ENCODE measurements at places on chromosomes 12 and 14.

- ATAC-seq: no peak
Measured at GRCh38 chr14:99043756-99044155, 228.2 kb downstream of the BCL11B start.

- no peak for ATAC-seq
Measured at GRCh38 chr14:103501921-103502669, 20.5 kb downstream of the CKB start.

GRCh38 chr14:76500011-76500410 is 124.1 kb downstream of the ESRRB start:
- ATAC-seq: no peak

DNA sequence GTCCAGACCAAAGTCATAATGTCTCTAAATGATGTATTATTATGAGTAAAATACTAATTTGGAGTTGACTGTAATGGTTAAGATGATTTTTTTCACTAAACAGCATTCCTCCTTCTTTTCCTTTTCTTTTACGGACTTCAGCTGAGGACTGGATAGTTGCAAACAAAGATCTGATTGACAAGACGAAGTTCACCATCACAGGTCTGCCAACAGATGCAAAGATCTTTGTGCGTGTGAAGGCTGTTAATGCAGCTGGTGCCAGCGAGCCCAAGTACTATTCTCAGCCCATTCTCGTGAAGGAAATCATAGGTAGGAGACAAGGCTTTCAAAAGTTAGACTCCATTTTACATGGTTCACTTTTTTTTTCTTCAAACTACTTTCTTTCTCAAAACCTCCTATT is 29.8 kb upstream of the CHPT1 start:
- ATAC-seq: no peak

DNA sequence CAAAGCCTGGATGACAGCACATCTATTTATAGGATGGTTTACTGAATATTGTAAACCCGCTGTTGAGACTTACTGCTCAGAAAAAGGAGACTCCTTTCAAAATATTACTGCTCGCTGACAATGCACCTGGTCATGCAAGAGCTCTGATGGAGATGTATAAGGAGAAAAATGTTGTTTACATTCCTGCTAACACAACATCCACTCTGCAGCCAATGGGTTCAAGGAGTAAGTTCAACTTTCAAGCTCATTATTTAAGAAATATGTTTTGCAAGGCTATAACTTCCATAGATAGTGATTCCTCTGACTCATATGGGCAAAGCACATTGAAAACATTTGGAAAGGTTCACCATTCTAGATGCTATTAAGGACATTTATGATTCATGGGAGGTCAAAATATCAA is 201.7 kb downstream of the SNAPC1 start:
- ATAC-seq: no peak

- ATAC-seq: no peak
Measured at GRCh38 chr14:92924247-92924646, 1.3 kb downstream of the CHGA start.

DNA sequence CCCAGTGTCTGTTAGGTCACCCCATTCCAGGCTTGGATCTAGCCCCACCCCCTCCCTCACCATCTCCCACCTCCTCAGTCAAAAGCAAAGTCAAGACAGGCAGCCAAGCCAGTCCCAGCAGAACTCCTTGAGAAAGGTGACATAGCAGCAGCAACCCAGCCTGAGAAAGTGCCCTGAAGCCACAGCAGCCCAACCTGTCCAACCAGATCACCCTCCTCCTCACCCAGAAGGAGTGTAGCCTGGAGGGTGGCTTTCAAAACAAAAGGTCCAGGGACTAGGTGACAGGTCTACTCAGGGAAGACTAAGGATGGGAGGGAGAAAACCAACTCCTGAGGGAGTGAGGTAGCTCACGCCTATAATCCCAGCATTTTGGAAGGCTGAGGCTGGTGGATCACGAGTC is 5.2 kb downstream of the RAB15 start:
- no peak for ATAC-seq

Measured in gastroesophageal sphincter (tissue), 4 donors.